Stimulated activated CD8-positive, alpha-beta memory T cell treated with anti-CD3 and anti-CD28 coated beads, Interleukin-7, amount 100 ng/mL, for 24 hours (primary cell): ENCODE measurements at places on chromosomes 7 and 10.

GRCh38 chr10:95229724-95230627 lies 35.9 kb downstream of the ACSM6 start:
- DNase-seq: no peak

- no peak for DNase-seq
Observed at GRCh38 chr10:36725581-36726520, 399.5 kb upstream of the ANKRD30A start.

DNA sequence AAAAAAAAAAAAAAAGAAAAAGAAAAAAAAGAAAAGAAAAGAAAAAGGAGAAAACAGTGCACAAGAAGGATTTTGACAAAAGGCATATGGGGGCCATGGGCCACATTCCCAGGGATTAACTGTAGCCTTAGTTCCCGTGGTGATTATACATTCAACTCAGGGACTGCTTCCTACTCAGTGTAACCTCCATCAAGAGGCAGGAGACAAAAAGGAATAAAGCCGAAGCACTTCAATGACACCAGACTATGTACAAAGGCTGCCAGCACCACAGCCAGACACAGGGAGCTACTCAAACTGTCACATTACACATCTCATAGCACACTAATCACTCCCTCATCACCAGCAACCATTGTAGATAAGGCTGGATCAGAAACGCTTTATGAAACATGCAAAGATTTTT lies 5.1 kb upstream of the PMPCB start:
- no peak for DNase-seq

DNA sequence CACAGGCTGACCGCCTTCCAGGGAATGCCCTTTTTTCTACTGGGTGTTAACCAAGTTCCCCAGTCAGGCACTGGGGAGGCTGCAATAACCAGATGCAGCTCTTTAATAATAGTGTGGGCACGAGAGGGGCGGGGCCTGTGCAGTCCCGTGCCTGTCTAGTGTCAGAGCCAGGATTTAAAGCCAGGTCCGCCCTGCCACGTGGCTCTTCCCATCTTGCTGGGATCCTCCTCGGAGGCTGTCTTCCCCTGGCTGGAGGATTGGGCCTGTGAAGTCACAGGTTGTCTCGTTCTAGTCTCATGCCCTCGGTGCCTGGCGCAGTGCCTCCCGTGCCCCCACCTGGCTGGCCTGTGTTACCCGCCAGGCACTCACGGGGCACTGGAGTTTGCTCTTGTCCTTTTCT lies 25.2 kb downstream of the TMEM120A start:
- no peak for DNase-seq

DNA sequence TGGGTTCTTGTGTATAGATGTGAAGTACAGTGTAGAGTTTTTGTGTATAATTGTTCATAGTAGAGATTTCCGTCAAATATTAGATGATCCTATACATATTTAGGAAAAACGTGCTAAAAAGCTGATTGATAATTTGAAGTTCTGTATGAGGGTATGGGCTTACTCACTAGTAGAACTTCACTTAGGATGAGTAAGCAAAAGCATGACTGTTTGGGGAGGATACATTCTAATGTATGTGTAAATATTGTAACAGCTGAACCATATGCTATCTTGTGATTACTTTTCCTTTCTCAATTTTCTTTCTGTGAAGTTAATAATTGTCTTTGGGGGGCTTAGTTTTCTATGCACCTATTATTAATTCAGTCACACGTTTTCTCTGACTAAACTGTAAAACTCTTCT lies 53.2 kb upstream of the PDK4 start:
- DNase-seq: no peak

GRCh38 chr10:71073451-71074175 lies 138.8 kb upstream of the UNC5B start:
- no peak for DNase-seq

DNA sequence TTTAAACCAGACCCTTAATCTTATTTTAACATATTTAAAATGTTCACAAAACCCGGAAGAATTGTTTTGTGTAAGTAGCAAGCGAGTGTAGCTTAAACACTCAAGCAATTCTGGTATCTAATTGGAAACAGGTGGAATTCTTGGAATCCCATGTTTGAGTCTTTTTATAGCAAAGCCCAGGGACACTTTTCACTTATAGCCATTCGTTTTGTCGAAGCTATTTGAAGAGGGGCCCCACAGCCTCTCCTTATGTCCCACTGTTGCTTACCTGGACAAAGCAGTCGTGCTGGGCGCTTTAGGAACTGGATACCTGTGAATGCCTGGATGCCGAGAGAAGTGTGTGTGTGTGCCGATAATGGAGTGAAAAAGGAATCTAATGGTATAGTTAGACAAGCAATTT lies 3.3 kb downstream of the CUX1 start:
- no peak for DNase-seq

- no peak for DNase-seq
Observed at GRCh38 chr7:128210590-128211570, 30.2 kb upstream of the LEP start.

GRCh38 chr10:60082744-60083344 lies 176.5 kb upstream of the CCDC6 start:
- no peak for DNase-seq

GRCh38 chr10:112526139-112526538 lies 79.1 kb downstream of the VTI1A start:
- DNase-seq: no peak

DNA sequence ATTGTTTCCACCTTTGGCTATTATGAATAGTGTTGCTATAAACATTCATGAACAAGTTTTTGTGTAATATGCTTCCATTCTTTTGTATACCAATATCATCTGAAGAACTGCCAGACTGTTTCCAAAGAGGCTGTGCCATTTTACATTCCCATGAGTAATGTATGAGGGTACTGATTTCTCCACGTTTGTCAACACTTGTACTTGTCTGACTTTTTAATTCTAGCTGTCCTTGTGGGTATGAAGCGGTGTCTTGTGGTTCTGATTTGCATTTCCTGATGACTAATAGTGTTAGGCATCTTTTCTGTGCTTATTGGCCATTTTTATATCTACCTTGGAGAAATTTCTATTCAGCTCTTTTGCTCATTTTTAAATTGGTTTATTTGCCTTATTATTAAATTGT lies 52.8 kb downstream of the LSMEM1 start:
- DNase-seq: no peak

GRCh38 chr10:124743191-124744101 lies 732 bp downstream of the FAM53B start:
- DNase-seq: no peak

- DNase-seq: no peak
Observed at GRCh38 chr10:62326176-62326575, 48.0 kb upstream of the ZNF365 start.
